ENCODE measurements at places on chromosomes 3 and 15.

GRCh38 chr3:194137008-194137505 lies 1.1 kb downstream of the HES1 start:
- no peak for DNase-seq

DNA sequence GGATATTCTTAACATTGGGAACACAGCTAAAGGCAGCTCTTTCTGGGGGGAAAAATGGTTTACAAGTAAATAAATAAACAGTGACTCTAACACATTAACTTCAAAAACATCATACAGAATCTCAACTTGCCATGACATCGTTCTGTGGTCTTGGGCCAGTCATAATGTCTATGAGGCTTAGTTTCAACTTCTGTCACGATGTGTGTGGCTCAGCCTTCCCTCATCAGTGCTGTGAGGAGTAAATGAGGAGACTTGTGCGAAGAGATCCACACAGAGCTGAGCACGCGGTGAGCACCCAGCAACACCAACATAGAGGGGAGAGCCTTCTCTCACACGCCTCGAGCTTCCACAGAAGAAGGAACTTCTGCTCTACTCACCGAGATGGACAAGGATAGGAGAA lies 49.0 kb downstream of the DZIP1L start:
- DNase-seq, result no peak

GRCh38 chr3:46261926-46262594 lies 19.8 kb downstream of the CCR3 start:
- no peak for DNase-seq

DNA sequence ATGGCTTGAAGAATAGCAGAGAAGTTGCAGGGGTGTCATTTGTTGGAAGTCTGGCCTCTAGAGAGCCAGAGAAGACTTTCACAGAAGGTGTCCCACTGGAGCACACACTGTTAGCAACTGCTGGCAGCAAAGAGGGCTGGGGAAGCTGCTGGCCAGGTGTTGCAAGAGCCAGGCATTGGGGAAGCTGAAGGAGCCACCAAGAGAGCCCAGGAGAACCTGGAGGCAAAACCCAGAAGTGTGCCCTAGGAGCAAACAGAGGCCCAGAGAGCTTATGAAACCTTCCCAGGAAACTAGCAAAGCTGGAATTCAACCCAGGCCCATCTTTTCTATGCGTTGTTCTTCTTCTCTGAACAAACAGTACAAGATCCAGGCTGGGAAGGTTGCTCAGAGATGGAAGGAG lies 132.7 kb upstream of the TRIM42 start:
- no peak for DNase-seq

- no peak for DNase-seq
These were observed 27.4 kb upstream of the SNTN start for GRCh38 chr3:63624941-63625560.

- DNase-seq, result no peak
These were observed 8.4 kb upstream of the MINDY2 start for GRCh38 chr15:58762731-58763130.

- no peak for DNase-seq
These were observed at the start of gene COL8A1 for GRCh38 chr3:99638167-99638948. Gene COL8A1 (plus strand): TSS chr3:99638594. CDS start chr3:99790683, 152,089 bp downstream.

GRCh38 chr15:33126559-33127290 lies 67.8 kb downstream of the FMN1 start:
- DNase-seq, result peak; percentile 25

- no peak for DNase-seq
These were observed 170.0 kb downstream of the MBNL1 start for GRCh38 chr3:152438706-152439105.

DNA sequence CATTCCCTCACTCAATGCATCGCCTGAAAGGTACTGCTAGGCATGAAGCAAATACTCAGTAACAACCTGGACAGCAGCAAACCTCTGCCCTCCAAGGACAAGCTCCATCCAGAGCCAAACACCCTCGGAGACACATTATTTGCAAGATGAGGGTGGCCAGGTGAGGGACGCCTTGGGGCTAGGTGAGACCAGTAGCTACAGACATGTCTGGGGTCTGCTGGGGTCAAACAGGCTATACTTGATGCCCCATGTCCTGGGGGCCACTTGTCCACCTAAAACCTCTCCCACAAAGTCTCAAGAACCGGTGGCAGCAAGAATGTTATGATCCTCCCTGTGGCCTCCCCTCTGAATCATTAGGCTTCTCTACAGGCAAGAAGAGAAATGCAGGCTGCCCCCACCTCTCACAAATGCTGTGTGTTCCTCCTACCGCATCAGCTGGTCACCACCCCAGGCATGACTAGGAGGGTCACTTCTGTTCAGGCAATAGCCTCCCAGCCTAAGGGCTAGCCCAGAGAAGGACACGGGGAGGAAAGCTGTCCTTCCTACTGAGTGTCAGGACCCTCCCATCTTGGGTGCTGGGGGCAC lies 54.3 kb downstream of the TBC1D2B start:
- no peak for DNase-seq

GRCh38 chr3:146928421-146929059 lies 323.4 kb upstream of the PLSCR5 start:
- no peak for DNase-seq

GRCh38 chr15:59247364-59247763 lies 40.7 kb downstream of the LDHAL6B start:
- DNase-seq, result no peak

GRCh38 chr3:72630327-72630968 lies 217.8 kb downstream of the SHQ1 start:
- no peak for DNase-seq

GRCh38 chr3:143795874-143796273 lies 52.4 kb downstream of the SLC9A9 start:
- no peak for DNase-seq

GRCh38 chr3:13708301-13708700 lies 159.4 kb downstream of the FBLN2 start:
- no peak for DNase-seq

- no peak for DNase-seq
These were observed 74.7 kb downstream of the ZNF148 start for GRCh38 chr3:125300416-125300815.

DNA sequence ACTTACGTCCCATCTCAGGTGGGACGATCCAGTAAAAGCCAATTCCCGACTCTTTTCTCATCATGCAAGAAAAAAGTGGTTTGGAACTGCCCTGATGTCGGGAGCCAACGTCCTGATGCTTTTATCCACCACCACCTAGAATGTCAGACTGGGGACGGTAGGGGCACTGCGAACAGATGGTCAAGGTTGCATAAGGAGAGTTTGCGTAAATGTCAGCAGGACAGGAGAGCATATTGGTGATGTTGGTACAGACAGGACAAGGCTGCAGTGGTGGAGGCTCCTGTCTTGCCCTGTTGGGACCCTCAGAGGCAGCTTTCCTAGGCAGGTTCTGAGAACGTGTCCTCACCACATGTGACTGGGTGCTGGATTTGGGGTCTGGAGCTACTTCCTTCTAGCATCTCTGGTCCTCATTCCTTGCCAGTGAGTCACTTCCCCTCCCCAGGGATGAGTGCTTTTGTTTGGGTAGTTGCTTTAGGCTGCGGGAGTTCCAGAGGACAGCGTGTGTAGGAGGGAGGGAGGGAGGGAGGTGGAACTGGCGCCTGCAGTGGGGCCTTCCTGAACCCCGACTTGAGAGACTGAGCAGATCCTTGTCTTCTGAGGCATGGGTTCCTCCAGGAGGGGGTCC lies 21.0 kb downstream of the THSD4 start:
- no peak for DNase-seq

DNA sequence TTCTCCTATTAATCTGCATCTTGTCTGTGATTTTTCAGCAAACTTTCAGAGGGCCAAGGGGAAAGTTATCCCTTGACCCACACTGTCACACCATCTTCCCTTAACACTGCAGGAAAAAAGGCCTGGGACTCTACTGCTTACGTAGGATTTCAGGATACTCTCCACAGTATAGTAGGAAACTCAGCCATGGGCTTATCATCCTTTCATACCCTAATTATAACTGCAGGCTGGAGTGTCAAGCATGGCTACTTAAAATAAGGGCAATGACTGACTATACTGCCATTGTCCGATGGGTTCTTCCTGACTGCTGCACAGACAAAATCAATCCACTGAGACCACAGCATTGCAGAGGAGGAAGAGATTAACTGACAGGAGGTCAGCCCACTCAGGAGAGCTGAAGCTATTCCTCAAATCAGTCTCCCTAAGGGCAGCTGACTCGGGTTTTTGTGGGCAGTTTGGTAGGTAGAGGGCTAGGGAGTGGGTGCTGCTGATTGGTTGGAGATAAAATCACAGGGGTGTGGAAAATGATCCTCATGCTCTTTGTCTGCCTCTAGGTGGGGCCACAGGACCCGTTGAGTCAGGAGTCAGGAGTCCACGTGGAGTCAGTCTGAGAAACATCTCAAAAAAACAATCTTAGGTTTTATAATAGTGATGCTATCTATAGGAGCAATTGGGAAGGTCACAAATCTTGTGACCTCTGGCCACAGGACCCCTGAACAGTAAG lies 118.2 kb upstream of the STRIT1 start:
- DNase-seq, result no peak

- DNase-seq, result no peak
These were observed 48.5 kb upstream of the PARL start for GRCh38 chr3:183933160-183933559.

Data from stimulated activated CD8-positive, alpha-beta memory T cell treated with anti-CD3 and anti-CD28 coated beads, Interleukin-4, amount 100 ng/mL, for 4 hours (primary cell).